H9 (cell line): ENCODE measurements at places on chromosomes 7 and 10.

DNA sequence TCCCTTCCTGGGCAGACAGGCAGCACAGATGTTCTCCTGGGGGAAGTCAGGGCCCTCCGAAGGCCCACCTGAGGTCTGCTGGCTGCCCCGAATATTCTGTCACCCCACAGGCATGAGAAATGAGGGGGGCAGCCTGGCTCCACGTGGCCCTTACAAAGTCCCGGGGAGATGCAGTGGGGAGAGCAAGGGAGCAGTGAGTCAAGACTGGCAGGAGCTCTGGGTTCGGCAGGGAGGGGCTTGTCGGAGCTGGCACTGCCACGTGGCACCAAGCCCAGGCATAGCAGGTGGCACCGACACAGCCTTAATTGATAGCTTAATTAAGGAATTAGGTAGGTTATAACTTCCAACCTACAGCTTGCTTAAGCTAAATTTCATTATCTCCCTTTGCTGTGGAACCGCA lies 163.9 kb downstream of the USP6NL start:
- no peak for DNase-seq

DNA sequence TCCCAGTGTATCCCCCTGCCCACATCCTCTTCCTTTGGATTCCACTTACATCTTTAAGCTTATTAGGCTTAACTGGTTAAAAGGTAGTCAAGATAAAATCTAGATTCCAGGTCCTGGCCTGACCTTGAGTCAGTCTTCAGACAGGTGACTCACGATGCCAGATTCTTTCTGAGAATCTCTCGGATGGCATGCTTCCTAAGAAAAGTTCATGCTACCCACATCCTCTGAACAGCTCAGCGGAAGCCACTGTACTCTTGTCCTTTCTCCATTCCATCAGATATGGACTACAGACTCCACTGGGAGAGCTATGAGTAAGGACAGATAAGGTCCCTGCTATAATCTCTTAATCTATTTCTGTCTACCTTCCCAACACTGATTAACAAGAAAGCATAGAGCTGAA lies 43.4 kb downstream of the DNMBP start:
- DNase-seq: no peak

- DNase-seq: no peak
Observed at GRCh38 chr10:43938810-43939209, 290.1 kb upstream of the ZNF32 start.

GRCh38 chr7:29184599-29184998 lies 10.0 kb upstream of the CHN2 start:
- no peak for DNase-seq

DNA sequence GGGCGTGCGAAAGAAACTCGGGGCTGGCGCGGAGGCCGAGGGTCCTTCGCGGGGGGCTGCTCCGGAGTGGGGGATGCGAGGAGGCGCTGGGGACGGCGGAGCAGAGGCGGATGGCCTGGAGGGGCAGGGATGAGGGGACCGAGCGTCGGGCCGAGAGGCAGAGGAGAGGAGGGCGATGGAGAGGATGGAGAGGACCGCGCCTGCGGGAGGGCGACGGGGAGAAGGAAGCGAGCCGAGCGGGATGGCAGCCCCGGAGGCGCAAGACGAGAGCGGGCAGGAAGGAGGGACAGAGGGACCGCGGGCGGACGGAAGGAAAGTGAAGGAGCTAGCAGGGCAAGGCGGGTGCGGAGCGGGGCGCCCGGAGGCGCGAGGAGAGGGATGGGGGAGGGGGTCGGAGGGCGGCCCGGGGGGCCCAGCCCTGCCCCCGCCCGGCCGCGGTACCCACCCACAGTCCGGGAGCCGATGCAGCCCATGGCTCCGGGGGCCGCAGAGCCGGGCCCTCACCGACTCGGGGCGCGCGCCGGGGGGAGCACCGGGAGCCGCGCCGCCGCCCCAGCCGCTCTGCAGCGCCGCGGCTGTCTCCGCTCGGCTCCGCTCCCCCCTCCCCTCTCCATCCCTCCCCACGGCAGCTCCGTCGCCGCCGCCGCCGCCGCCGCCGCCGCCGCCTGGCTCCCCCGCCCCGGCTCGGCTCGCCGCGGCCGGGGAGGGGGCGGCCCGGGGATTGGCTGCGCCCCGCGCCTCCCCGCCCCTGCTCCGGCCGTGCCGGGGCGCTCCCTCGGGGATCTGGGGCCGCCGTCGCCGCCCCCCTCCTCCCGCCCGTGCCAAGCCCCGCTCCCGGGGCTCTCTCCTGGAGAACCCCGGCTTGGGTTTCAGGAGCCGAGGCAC lies at the start of gene FAM131B:
TSS of gene FAM131B (minus strand) at position 583 of the 885 bp plus-strand sequence. CDS start at position 473, 110 bp downstream.
- DNase-seq: peak; percentile 39

DNA sequence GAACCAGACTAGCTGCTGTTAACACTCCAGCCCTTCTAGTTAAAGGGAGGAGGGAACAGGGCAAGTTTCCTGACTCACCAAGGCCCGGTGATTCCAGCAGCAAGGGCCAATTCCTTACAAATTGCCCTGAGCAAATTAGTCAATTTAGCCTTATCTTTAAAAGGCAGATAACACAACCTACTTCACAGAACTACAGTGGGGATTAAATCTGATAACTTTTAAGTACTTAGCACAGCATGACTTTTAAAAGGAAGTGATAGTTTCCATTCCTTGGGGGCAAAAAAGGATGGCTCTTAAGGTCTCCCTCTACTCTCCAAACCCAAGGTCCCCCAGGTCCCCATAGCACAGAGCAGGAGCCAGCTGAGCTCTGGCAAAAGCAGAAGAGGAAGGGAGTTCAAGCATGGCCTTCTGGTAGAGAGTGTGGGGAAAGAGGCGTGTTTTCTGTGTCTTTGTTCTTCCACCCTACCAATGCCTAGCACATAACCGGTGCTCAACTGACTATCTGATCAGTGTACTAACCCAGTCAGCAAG lies 4.0 kb downstream of the CDCA7L start:
- no peak for DNase-seq

DNA sequence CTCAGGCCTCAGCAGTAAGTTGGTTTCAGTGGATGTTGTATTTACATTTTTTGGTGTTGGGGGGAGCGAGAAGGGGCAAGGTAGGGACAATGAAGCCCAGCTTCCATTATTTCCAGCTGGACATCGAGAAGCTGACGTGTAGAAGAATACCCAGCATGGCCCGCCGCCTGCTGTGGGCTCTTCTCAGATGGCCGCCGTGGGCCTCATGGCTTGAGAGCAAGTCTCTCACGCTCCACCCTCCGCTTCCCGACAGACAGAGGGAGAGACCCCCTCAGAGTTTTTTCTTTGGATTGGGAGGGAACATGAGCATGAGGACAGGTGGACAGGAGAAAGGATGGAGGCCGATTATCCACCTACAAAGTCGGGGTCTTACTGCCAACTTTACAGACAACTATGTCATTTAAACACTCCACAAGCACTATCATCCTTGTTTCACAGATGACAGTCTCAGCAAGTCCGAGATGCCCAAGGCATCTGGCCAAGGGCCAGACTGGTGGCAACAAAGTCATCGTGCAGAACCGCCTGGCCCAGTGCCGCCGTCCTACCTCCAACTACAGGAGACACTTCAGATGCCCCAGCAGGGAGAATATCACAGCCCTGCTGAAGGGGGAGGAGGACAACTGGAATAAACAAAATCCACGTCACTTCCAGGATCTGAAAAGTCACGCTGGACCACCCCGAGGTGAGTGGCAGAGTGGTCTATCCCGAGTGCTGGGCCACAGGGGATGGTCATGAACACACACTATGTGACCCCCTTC lies 195.9 kb downstream of the DIP2C start:
- no peak for DNase-seq

DNA sequence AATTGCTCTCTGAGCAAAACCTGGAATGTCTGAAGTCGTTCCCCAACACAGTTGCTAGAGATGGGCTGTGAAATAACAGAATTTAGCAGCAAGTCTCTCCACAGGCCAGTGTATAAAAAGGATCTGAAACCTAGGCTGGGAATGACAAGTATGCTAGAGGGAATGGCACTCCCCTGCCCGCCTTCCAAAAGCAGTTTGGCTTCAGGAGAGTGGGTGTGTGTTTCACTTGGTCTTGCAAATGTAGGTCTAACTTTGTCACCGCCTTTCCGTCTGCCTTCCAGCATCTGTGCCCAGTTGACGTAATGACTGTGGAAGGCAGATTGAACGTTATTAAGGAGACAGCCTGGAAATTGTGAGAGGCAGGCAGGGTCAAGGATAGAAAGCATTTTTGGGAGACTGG lies 18.0 kb upstream of the MTURN start:
- DNase-seq: no peak

DNA sequence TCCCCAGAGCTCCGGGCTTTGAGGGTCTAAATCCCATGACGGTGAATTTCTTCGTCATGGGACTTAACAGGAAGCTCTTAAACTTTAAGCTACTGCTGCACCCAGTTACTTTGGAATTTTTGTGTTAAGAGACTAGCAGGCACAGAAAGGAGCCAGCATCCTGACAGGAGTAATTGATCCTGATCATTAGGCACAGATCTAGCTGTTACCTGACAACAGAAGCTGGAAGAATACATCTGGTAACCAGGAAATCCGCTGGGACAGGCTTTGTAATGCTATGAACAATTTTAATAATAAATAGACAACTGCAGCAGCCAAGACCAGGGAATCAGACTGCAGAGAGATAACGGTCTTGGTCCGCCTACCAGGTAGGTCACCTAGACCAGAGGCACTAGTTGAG lies 210.9 kb downstream of the DGKI start:
- no peak for DNase-seq

- DNase-seq: no peak
Observed at GRCh38 chr10:103853428-103854264, 1.7 kb downstream of the SH3PXD2A start.

- no peak for DNase-seq
Observed at GRCh38 chr10:131748191-131748590, 152.6 kb upstream of the PPP2R2D start.

GRCh38 chr10:2619916-2620315 lies 447.4 kb upstream of the PFKP start:
- no peak for DNase-seq

DNA sequence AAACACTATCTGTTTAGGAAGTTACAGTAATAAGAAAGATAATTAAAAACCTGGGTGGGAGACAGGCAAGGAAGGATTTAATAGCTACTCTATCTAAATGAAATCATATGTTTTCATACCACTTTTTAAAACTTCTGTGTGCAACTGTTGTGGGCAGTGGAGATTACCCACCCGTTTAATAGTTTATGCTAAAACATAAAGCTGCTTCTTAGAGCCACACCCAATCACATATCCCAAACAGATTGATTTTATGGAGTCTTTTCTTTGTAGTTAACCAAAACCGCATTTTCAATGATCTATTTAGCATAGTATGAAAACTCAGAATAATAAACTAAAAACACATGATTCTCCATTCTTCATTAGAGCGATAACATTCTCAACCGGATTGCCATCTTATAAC lies 304.1 kb downstream of the AGMO start:
- no peak for DNase-seq

- DNase-seq: peak; percentile 37
Observed at GRCh38 chr10:64113792-64114191, 592.6 kb downstream of the REEP3 start.

- DNase-seq: no peak
Observed at GRCh38 chr10:71156436-71156835, 55.9 kb upstream of the UNC5B start.

- DNase-seq: peak; percentile 86
Observed at GRCh38 chr7:150876817-150877526, 24.7 kb downstream of the AOC1 start.

- no peak for DNase-seq
Observed at GRCh38 chr7:3240826-3241430, 60.1 kb upstream of the SDK1 start.

- no peak for DNase-seq
Observed at GRCh38 chr7:153030976-153031375, 271.4 kb downstream of the ACTR3B start.

GRCh38 chr10:4373612-4374011 lies 452.4 kb upstream of the AKR1E2 start:
- DNase-seq: no peak

- peak; percentile 87 for DNase-seq
Observed at GRCh38 chr10:11472158-11472753, 139.2 kb downstream of the USP6NL start.

DNA sequence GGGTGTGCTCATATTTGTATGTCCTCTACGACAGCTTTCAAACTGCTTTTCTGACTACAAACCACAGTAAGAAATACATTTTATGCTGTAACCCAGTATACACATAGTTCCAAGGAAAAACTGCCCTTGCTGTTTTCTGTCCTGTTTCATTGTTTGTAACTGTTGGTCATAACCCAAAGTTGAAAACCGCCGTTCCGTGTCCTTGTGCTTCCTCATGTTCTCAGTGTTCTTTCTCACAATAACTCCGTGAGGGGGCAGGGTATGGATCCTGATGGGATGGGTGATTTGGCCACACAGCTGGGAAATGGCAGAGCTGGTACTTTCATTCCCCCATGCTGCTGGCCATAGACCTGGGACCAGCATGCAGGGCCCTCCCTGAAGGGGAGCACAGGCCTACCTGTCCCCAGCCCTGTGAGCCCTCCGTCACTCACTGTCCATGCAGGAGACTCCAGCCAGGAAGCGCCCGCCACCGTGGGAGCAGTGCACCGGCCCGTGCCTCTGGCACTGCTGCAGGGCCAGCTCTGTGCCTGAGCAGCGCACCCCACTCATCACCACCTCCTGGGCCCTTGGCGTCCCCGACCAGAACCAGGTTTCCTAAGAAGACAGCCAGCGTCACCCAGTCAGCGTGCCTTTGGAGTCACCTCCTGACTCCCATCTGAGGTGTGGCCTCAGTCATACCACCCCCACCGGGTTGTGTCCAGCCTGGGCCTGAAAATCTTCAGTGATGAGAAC lies 12.7 kb downstream of the LOXL4 start:
- DNase-seq: no peak

- no peak for DNase-seq
Observed at GRCh38 chr10:21895932-21896331, 107.6 kb downstream of the DNAJC1 start.
